Suppressor macrophage (primary cell): ENCODE measurements at places on chromosomes 2 and 18.
A peak's percentile ranks its signal among the peaks of the same experiment; 100 is the strongest.

DNA sequence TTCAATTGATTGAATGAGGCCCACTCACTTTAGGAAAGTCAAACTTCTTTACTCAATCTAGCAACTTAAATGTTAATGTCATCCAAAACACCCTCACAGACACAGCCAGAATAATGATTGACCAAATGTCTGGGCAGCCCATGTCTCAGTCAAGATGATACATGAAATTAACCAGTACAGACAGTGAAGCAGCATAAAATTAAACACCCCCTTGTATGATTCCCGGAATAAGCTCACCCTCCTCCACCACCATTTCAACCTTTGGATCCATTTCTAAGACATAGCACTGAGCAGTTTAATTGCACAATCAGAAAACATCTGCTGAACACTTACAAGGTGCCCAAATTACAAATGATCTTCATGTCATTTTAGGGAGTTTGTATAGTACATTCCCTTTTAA lies 570.7 kb upstream of the ID2 start:
- no peak for DNase-seq

DNA sequence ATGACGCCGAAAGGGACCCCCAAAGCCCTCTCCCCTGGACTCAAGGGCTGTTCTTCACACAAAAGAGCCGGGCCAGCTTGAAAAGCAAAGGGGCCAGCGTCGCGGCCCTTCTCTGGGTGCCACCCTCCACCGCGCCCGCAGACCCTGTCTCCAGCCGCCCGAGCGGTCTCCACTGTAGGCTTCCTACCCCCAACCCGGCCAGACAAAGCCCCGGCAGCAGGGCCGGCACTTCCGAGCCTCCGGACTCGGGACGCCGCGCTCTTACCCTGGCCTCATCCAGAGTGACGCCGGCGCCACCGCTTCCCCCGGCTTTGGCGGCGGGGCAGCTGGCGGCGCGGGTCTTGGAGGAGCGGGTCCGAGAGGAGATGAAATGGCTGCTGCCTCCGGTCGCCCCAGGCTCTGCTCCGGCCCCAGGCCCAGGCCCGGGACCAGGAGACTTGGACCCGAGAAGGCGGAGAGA lies 603 bp downstream of the ATAD2B start:
- no peak for DNase-seq

DNA sequence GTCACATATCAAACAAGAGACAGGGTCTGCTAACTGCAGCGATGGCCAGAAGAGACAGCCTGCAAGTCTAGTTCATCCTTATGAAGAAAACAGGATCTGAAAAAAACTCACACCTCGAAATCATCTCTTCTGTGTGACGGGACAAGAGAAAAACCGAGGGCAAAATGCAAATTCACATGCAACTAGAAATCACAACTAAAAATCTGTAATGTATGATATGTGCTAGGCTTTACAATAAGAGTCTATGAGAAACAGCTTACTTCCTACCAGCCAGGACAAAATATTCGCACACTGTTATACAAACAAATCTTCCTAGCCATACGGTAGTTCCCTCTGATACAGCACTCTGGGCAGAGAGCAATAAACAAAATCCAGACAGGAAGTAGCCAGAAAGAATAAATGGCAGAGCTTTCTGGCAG lies 48.8 kb downstream of the ANKRD44 start:
- peak; percentile 55 for DNase-seq

DNA sequence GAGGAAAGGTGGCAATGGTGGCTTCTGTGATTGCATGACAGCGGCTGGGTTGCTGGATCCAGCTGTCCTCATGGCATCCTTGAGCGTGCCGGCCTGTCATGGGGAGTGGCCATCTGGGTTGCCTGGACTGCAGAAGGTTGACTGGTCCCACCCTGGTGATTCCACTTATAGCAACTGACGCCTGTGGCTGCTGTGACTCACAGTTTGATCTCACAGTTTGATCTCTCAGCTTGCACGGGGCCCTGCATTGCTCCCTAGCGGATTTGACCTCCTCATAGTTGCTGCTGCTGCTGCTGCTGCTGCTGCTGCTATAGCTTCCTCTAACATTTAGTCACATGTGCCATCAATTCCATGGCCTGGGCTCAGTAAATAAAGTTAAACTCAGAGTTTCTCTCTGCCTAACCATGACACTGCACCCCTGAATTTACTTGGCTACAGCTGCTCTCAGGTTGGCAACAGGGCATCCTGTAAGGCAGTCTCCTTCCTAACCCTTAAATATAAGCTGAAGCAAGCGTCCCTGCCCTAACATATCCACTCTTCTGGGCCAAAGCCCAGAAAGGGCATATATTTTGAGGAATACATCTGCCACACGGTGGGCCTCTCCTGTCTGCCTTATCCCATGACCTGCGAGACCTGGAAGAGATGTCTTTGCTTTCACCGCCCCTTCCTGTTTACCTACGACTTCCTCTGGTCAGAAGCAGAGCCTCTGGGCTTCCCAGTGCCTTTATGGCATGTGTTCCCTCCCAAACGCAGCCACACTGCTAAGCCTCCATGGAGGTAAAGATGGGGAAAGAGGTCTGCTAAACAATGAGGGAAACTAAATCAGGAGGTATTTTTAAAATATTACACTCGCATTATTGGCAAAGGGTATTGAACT lies 37.8 kb upstream of the CCDC150 start:
- no peak for DNase-seq

DNA sequence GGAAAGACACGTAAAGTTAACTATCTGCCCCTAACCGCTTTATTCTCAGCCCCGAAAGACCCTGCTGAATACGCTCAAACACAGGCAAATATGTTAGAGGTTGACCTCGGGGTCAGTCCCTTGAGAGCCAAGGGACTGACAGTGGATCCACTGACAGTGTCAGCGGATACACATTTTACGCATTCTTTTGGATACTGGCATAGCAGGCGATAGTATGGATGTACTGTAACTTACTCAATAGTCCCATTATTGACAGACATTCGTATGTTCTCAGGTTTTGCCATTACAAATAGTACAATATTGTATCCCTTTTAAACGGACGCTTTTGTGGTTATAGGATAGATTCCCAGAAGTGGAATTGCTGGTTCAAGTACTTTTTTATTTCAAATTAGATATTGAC lies 13.4 kb downstream of the ATP6V1B1 start:
- no peak for DNase-seq

GRCh38 chr2:118058951-118059350 lies 29.3 kb upstream of the INSIG2 start:
- DNase-seq, result no peak

DNA sequence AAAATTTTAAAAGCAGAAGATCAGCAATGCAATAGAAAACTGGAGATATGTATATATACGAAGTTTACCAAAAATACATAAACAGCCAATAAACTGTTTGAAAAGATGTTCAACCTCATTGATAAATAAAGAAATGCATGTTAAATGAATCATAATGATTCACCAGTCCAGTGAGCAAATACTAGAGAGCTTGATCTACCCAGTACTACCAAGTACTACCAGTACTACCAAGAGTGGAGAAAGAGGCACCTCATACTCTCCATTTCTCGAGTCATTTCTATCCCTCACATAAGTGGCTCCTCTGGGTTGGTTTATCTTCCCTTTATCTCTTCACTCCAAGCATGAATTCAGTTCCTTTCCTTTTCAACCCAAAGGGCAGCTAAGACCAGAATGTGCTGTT lies 138.9 kb downstream of the MREG start:
- no peak for DNase-seq

DNA sequence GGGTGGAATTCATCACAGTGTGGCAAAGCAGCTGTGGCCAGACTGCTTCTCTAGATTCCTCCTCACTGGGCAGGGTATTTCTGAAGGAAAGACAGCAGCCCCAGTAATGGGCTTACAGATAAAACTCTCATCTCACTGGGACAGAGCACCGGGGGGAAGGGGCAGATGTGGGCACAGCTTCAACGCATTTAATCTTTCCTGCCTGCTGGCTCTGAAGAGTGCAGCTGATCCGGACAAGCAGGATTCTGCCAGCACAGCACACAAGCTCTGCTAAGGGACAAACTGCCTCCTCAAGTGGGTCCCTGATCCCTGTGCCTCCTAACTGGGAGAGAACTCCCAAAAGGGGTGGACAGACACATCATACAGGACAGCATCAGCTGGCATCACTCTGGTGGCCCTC lies 779.9 kb upstream of the CNTNAP5 start:
- no peak for DNase-seq

DNA sequence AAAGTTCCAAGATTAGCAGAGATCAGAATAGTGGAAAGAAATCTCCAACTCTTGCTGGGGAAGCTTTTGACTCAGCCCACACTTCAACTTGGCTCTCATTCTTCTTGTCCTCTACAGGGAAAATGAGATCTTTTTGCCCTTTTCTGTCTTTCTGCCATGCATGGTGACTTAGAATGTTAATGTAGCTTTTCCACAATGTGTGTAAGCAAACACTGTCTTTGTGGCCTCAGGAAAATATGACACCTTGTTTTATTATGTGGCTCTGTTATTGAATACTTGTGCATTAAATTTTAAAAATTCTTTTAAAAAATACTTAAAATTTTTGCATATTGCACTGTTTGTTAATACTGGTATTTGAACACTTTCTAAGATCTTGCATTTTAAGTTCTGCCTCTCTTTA lies 65.4 kb upstream of the WDR75 start:
- DNase-seq, result no peak

DNA sequence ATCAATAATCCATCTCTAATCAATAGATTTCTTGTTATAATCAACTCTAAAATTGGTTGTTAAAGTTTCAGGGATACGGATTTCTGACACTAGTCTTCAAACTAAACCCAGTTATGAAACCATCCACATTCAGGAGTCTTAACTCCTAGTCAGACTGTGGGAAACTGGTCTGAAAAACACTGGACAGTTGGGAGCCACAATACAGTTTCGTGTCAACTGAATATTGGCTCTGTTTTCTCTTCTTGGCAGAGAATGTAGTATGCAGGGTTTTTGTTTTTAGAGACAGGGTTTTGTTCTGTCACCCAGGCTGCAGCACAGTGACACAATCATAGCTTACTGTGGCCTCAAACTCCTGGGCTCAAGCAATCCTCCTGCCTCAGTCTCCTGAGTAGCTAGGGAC lies 123.1 kb downstream of the RTTN start:
- DNase-seq, result no peak

- DNase-seq, result no peak
These were observed 1459.9 kb upstream of the CELF4 start for GRCh38 chr18:39025531-39025930.

DNA sequence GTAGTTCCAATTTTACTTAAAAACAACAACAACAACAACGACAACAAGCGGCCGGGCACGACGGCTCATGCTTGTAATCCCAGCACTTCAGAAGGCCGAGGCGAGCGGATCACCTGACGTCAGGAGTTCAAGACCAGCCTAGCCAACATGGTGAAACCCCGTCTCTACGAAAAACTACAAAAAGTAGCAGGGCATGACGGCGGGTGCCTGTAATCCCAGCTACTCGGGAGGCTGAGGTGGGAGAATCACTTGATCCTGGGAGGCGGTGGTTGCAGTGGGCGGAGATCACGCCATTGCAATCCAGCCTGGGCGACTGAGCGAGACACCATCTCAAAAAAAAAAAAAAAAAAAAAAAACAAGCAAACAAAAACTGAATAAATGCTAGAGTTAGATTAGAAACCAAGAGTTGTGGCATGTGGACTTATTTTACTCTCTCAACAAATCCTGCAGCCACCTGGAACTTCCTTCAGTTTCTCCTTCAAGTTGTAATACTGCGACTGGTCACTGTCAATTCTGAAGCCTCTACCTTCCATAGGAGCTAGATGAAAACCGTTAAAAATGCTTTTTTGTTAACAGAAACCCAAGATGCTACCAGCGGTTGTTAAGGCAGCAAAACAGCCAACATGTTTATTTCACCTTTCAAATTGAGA lies 1.3 kb downstream of the ATP5F1A start:
- DNase-seq, result peak; percentile 37

GRCh38 chr2:66901344-66901743 lies 466.4 kb downstream of the MEIS1 start:
- no peak for DNase-seq

GRCh38 chr2:16014802-16015201 lies 74.5 kb downstream of the MYCN start:
- DNase-seq, result no peak

DNA sequence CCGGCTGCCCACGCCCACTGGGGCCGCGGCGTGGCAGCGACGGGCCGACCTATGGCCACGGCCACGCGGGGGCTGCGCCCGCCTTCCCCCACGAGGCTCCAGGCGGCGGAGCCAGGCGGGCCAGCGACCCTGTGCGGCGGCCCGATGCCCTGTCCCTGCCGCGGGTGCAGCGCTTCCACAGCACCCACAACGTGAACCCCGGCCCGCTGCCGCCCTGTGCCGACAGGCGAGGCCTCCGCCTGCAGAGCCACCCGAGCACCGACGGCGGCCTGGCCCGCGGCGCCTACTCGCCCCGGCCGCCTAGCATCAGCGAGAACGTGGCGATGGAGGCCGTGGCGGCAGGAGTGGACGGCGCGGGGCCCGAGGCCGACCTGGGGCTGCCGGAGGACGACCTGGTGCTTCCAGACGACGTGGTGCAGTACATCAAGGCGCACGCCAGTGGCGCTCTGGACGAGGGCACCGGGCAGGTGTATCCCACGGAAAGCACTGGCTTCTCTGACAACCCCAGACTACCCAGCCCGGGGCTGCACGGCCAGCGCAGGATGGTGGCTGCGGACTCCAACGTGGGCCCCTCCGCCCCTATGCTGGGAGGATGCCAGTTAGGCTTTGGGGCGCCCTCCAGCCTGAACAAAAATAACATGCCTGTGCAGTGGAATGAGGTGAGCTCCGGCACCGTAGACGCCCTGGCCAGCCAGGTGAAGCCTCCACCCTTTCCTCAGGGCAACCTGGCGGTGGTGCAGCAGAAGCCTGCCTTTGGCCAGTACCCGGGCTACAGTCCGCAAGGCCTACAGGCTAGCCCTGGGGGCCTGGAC lies 253.2 kb downstream of the GLI2 start:
- no peak for DNase-seq

DNA sequence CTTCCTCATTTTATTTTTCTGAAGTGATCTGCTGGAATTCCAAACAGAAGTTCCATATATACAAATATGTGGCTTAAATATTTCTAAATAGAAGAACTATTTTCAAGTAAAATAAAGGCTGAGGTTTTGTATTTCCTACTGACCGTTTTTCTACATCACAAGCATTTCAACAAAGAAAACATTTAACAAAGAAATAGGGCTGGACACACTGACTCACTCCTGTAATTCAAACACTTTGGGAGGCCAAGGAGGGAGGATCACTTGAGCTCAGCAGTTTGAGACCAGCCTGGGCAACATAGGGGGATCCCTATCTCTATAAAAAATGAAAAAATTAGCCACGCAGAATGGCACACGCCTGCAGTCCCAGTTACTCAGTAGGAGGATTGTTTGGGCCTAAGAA lies 44.6 kb downstream of the TANK start:
- peak; percentile 15 for DNase-seq

GRCh38 chr2:17051538-17051937 lies 385.9 kb upstream of the CYRIA start:
- DNase-seq, result no peak

DNA sequence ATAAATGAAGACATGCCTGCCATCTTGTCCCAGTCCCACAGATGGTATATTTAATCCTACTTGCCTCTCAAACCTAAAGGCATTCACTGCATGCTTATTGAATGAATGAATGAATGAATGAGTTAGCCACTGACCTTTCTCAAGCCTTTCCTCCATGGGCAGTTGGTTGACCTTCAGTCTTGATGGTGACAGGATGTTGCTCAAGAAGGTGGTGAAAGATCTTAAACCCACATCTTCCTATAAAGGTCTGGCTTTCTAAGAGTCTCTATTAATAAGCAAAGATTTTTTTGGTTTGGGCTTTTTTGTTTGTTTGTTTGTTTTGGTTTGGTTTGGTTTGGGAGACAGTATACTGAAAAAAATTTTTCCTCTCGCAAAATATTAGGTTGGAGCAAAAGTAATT lies 41.7 kb downstream of the KIAA2012 start:
- DNase-seq, result peak; percentile 82

GRCh38 chr18:31419457-31419932 lies 28.0 kb upstream of the DSG3 start:
- DNase-seq, result no peak
